Stimulated activated CD4-positive, alpha-beta T cell treated with anti-CD3 and anti-CD28 coated beads, Interleukin-15, amount 100 ng/mL, for 1 hour (primary cell): ENCODE measurements at places on chromosomes 4 and X.

GRCh38 chrX:20988118-20988517 is 386.1 kb upstream of the CNKSR2 start:
- no peak for DNase-seq

GRCh38 chr4:15550491-15550890 is 80.8 kb downstream of the CC2D2A start:
- no peak for DNase-seq

- no peak for DNase-seq
These were observed 57.4 kb downstream of the CC2D2A start for GRCh38 chr4:15526924-15527592.

- DNase-seq, result no peak
These were observed 893.2 kb downstream of the FAT4 start for GRCh38 chr4:126207910-126208309.

DNA sequence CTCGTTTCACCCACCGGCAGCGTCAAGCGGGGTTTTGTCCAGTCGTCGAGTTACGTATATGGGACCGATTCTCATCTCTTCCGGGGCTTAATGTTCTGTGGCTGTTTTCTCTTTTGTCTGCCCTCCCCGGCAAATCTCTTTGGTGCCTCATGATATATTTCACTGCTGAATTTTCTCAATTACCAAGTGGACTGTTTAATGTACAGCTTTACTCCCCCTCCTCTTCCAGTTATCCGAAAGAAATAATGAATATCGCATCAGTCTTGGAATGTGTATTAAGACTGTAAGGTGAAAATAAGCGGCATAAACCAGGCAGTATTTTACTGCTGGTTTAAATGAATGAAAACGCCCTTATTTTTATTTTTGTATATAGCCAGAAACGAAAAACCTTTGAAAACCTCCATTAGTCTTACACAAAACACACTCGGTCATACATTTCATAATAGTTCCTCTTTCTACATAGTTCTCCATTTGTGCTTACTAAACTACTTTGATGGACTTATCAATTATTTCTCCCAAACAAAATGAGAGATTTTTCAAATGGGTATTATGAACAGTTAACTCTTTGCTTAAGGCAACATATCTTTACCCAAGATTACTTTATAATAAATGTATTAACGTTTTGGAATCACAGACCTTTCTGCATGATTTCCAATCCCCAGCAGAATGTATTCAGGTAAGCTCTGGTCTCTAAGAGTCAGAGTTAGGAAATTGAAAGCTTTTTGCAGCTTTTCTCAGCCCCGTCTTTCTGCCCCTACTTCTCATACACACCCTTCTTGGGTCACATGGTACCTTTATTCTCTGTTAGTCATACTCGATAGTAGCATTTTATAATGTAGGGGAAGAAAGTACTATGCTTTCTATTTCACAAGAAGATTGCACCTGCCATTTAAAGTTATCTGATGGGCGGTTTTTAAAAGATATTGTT is 979 bp downstream of the RP2 start:
- no peak for DNase-seq

GRCh38 chr4:138734746-138735145 is 280.8 kb upstream of the NOCT start:
- DNase-seq, result no peak

- DNase-seq, result no peak
These were observed 17.4 kb downstream of the TLR10 start for GRCh38 chr4:38765382-38765781.

DNA sequence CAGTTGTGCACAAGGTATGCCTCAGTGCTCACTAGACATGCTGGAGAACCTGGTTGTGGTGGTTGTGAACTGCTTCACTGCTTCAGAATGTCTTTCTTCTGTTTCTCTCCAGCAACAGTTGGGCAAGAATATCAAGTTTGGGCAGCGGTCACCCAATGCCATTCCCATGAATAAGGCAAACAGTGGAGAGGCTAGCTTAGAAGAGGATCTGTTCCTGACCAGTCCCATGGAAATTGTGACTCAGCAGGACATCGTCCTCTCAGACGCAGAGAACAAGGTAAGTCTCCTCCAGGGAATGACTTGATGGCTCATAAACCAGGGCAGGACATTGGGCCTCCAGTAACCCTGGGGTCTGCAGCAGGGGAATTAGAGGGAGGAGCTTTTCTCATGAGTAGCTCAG is 79.9 kb downstream of the AASDH start:
- no peak for DNase-seq

DNA sequence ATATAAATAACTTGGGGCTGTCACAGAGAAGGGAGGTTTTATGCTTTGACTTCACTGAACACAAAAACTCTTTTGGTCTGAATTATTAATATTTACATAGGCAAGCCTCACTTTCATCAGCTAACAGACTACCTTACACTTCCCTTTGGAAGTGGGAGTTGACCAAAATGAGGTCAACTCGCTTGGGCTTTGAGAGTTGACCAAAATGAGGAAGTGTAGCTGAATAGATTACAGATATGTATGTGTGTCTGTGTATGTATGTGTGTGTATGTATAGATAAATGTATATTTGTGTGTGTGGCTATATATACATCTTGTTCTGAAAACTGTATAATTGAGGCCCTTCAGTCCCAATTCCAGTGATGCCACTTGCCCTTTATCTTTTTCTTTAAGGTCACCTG is 113.3 kb upstream of the IL13RA1 start:
- DNase-seq, result no peak

GRCh38 chr4:145891958-145892357 is 46.7 kb downstream of the ZNF827 start:
- DNase-seq, result no peak

- no peak for DNase-seq
These were observed 9.0 kb downstream of the DOCK11 start for GRCh38 chrX:118504581-118504980.

DNA sequence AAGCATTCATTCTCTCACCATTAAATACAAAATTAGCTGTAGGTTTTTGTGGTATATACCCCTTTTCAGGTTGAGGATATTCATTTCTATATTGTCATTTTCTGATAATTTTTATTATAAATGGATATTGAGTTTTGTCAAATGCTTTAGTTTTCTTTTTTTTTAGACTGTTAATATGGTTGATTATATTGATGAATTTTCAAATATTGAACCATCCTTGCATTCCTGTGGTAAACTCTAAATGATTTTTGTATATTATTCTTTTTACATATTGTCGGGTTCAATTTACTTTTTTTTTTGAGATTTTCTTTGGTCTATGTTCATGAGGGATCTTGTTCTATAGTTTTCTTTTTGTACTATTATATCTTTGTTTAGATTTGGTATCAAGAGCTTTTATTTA is 165.1 kb downstream of the GPAT3 start:
- DNase-seq, result no peak

DNA sequence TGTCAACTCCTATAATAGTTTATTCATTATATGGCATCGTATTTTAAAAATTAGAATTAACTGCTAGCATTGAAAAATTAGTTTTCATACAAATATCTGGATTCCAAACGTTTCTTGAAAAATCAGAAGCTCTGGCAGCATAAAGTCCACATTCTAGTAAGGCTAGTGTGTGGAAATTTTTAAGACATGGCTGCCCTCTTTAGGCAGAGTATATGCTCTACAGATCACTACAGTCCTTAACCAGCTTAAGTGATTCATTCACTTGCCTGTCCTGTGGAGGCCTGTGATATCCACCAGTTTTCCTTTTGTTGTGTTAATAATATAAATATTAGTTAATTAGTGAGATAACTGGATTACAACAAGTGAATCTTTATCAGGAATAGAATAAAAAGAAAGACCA is 287.2 kb downstream of the OPHN1 start:
- DNase-seq, result no peak

- no peak for DNase-seq
These were observed 19.7 kb upstream of the MTM1 start for GRCh38 chrX:150548684-150549083.
